ENCODE measurements at places on chromosomes 5 and 9. TPM values are rescaled to one million over a fixed set of nuclear protein-coding genes. Genes with fewer than 3 reads are reported as not detected.

Gene TAF1L
- total RNA-seq, result not detected

Gene HSD17B3
- not detected for total RNA-seq

Gene ZFP2
- 0.37 TPM for total RNA-seq

Gene SLC4A9
- 0.21 TPM for total RNA-seq

Gene CORO2A
- 10.3 TPM for total RNA-seq

Gene INSL6
- total RNA-seq, result not detected

Gene TMEM232
- total RNA-seq, result 1.2 TPM

Gene LHFPL2
- 0.21 TPM for total RNA-seq

Gene FOXD4L6
- total RNA-seq, result not detected

Gene ANKRD55
- total RNA-seq, result 3.7 TPM

Gene PCDHGB7
- total RNA-seq, result not detected

Gene TAF11L10
- not detected for total RNA-seq

Gene CER1
- total RNA-seq, result not detected

Gene VLDLR
- 12.7 TPM for total RNA-seq

Gene ANKRD31
- 0.67 TPM for total RNA-seq

Gene SH3GL2
- total RNA-seq, result not detected

Gene SLC25A2
- total RNA-seq, result 0.27 TPM

Gene CDX1
- total RNA-seq, result not detected

Gene IL13
- 5.5 TPM for total RNA-seq

Gene LCN12
- 1.5 TPM for total RNA-seq

Gene GABRA1
- not detected for total RNA-seq

Gene LCN9
- not detected for total RNA-seq

Gene PALM2AKAP2
- 0.39 TPM for total RNA-seq

Gene STK10
- 144 TPM for total RNA-seq

Data from activated CD4-positive, alpha-beta T cell treated with anti-CD3 and anti-CD28 coated beads for 36 hours (primary cell).